Stimulated activated CD8-positive, alpha-beta memory T cell treated with anti-CD3 and anti-CD28 coated beads, Interleukin-7, amount 100 ng/mL, for 24 hours (primary cell): ENCODE measurements at places on chromosomes 5 and 9.

- no peak for DNase-seq
These were observed 288.4 kb upstream of the SLC30A5 start for GRCh38 chr5:68805444-68805843.

DNA sequence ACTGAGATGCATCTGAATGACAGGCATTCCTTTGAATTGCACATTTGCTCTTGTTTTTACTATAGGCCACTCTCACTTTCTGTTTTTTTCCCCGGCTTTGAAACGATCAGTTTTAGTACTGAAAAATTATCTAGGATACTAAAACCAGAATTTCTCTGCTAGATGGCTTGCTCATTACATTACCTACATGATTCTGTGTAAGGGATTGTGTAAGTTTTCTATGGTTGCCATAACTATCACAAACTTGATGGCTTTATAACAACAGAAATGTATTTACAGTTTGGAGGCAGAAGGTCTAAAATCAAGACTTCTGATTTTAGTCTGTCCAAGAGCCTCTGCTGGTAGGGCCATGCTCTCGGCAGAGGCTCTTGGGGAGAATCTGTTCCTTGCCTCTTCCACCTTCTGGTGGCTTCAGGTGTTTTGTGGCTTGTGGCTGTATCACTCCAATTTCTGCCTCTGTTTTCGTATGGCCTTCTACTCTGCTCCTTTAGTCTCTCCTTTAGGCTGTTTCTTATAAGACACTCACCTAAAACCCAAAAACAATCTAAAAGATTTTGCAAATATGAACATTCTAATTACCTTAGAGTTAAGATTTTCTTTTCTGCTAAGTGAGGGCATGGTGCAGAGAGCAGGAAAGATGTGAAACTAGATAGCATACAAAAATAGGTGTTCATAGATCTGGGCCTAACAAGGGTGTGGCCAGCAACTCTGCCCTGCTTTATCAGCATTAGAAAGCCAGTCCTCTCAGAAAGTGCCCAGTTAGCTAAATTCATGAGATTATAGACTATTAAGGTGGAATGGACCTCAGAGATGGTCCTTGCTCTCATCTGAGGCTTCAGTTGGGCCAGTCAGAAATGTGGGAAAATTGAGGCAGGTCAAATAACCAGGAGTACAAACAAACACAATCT lies 93.3 kb upstream of the CDKN2B start:
- no peak for DNase-seq

GRCh38 chr5:79091064-79091463 lies 20.5 kb upstream of the BHMT start:
- DNase-seq = no peak

DNA sequence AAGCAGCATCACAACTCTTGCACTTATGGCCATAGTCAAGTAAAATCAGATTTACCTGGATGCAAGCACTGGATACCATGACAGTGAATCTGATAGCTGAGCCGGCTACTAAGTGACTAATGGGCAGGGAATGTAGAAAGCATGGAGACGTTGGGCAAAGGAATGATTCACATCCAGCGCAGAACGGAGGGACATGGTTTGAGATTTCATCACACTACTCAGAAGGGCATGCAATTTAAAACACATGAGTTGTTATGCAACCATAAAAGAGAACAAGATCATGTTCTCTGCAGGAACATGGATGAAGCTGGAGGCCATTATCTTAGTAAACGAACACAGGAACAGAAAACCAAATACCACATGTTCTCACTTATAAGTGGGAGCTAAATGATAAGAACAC lies 169.1 kb upstream of the PIK3R1 start:
- no peak for DNase-seq

DNA sequence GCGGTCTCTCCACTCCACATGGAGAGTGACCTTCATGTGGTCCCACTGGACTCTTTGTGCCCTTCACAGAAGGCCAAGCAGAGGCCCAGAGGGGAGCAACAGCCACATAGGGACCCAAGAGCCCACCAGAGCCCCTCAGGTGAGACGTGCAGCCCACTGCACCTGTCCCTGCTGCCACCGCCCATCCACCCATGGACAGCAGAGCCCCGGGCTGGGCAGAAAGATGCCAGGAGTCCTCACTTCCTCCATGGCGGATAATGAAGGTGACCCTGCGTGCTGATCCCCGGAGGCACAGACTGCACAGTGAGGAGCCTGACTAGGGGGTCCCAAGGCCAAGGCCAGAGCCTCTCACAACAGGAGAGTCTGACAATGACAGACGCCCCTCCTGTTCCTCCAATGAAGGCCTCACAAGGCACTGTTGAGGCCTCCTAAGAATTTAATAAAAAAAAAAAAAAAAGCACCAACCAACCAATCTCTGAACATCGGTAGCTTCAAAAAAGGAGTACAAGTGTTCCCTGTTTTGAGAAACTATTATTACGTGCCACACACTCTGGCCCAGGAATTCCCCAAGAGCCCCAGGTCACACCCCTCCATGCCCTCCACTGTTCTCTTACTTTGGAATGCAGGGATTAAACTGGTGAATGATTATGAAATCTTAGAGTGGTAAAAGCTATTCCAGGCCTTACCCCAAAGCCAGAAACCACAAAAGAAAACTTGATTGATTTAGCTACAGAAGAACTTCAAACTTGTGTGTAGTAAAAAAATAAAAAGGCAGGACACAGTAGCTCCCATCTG lies 2.8 kb upstream of the PPP1R26 start:
- DNase-seq = no peak

- no peak for DNase-seq
These were observed 410.1 kb upstream of the SMARCA2 start for GRCh38 chr9:1604942-1605560.

GRCh38 chr9:81669866-81670265 lies 19.5 kb downstream of the TLE1 start:
- no peak for DNase-seq

DNA sequence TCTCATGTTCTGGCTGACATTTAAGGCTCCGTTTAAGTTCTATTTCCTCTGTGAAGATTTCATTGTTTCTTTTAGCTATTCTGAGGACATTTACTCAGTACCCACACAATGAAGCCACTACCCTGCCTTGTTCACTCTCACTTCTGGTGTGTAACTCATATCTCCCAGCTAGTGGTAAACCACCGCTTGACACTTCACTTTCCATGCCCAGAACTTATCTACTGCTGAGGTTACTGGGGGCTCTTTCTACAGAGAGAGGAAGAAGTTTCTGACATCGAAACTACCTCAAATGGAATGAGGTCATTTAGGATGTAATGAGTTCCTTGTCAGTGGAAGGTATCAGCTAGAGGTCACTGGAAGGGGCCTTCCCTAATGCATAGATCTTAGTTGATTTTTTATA lies 501.5 kb downstream of the DMAC1 start:
- DNase-seq = peak; percentile 8

DNA sequence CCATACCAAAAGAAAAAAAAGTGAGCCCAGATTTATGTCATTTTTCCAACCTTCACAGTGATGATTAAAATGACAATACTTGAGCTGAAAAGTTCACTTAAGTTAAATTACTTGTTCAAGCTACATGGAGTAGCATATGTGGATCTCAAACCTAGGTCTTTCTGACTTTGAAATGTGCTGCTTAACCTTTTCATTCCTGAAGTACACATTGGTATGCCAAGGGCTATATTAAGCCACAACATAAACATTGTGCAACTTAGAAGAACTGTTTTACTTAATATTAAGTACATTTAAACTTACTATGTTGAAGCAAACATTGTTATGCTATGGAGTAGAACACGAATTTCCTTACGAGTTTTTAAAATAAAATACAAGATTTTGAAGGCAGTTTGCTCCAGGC lies 105.0 kb downstream of the GIN1 start:
- DNase-seq = no peak

DNA sequence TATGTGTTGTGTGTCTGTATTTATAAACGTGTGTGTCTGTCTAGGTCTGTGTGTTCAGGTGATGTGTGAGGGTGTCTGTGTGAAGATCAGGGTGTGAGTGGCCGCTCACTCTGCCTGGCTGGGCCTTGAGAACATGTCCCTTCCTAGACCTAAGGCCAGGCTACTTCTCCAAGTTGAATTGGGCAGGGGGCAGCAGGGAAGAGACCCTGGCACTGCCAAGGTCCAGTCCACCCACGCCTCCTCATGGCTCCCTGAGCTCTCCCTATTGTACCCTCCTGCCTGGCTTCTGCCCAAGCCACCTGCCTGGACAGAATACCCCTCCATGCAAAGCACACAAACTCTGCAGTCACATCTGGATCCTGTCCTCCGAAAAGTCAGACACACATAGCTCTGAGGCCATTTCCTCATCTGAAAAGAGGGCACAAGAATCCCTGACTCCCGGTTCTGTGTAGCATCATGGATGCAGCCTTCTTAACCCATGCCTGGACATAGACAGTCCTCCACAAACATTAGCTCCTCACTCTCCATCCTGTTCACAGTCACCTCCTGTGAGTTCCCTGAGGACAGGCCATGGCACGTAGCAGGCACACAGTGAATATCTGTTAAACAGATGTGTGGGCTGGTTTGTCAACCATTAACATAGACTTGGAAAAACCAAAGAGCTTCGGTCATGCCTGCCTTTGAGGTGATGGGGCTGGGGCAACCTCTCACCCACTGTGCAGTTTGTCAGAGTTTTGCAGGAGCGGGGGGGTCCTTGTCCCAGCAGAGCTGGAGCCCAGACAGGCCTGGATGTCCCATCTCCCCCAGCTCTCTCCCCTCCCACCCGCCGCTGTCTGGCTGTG lies 167.8 kb upstream of the MVB12B start:
- no peak for DNase-seq

GRCh38 chr5:174383210-174384167 lies 338.0 kb downstream of the NSG2 start:
- DNase-seq = no peak

DNA sequence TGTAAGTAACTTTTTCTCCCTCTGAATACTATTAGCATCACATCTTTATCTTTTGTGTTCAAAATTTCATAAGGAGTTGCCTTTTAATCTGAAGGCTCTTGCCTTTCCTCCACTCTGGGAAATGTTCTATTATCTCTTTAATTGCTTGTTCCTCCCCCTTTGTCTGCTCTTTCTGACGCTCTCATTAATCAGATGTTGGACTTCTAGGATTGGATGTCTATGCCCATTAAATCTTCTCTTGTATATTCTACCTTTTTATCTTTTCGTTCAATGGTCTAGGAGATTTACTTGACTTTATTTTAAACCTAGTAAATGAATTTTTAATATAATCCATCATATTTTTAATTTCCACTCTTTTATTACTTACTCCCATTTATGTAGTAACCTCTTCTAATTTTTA lies 76.7 kb downstream of the MARCHF3 start:
- DNase-seq = no peak

- DNase-seq = no peak
These were observed 84.1 kb downstream of the AMBP start for GRCh38 chr9:113993838-113994540.

- DNase-seq = no peak
These were observed 5.8 kb upstream of the ZBTB43 start for GRCh38 chr9:126799034-126799433.

GRCh38 chr5:40442346-40442745 lies 237.4 kb upstream of the PTGER4 start:
- no peak for DNase-seq

DNA sequence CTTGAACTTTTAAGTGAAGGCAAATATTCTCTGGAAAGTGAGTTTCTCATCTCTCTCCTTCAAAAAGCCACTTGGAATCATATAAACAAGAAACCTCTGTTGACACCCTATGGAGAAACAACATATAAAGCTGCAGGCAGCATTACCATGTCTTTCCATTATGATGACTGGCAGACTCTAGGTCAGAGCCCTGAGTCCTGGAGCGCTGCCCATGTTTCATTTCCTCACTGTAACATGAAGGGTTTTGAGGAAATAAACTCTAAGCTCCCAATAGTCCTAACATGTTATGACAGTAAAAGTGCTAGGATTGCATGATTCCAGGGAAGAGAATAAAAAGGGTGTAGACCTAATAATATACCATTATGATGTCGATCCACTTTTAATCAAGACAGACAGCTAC lies 220.6 kb downstream of the CTNND2 start:
- no peak for DNase-seq

DNA sequence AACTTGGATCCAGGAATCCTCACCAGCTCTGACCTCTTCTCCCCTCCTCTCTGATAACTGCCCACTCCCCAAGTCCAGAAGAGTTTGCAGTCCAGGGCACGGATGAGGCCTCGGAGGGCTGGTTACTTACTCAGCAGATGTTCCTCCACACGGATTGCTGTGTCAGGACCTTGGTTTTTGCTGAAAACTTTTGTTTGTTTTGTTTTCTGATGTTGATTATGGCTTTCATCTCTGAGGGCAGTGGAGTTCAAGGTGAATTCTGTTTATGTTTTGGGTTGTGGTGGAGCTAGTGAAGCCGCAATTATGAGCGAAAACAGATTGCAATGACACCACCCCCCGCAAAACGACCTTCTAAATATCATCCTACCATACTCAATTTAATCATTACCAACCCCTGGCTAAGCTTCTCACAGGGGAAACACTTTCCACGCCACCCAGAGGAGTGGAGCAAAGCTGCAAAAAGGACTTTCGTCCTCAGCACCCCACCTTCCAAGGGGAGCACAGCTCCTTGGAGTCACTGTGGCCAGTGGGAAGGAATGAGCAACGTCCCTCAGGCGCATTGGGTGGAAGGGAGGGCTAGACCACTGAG lies 92.7 kb upstream of the SAP30L start:
- DNase-seq = no peak

- no peak for DNase-seq
These were observed 47.7 kb upstream of the TMC1 start for GRCh38 chr9:72473474-72474261.

- DNase-seq = no peak
These were observed 200.2 kb downstream of the DAB2IP start for GRCh38 chr9:121851641-121852091.

GRCh38 chr9:87527211-87527916 lies 29.7 kb downstream of the DAPK1 start:
- no peak for DNase-seq

- DNase-seq = no peak
These were observed 515.3 kb downstream of the TLE1 start for GRCh38 chr9:81174023-81174422.

GRCh38 chr9:1879501-1879900 lies 135.6 kb upstream of the SMARCA2 start:
- no peak for DNase-seq

GRCh38 chr5:126965487-126965886 lies 64.9 kb downstream of the MARCHF3 start:
- no peak for DNase-seq

- no peak for DNase-seq
These were observed 3.4 kb upstream of the CCNO start for GRCh38 chr5:55236800-55237199.

DNA sequence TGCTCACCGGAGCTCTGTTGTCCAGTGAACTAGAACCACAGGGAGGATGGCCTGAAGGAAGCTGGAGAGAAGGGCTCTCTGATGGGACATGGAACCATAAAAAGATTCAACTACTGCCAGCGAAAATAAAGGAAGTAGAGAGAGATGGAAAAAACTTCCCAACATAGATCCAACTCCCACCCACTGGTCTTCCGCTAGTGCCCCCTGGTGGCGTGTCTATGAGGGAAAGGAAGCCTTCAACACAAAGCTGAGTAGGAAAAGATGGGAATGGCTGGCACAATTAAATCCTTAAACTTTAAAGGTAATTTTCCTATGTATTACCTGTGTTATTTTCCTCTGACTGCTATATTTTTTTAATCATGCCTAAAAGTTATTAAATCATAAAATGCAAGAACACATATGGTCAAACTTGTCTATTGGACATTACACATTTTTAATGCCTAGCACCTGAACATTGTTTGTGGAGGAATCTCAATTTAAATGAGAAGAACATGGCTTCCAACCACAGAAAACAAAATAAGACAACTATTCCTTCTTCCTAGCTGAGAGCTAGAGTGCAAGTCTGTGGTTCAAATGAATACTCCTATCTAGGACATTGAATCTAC lies 51.5 kb downstream of the CEP120 start:
- DNase-seq = no peak
